Activated CD4-positive, alpha-beta T cell treated with anti-CD3 and anti-CD28 coated beads, Interleukin-2, amount 10 ng/mL, durations not matched to agents 7 days and 5 days (primary cell): ENCODE measurements at places on chromosomes 1 and 21. TPM values are rescaled to one million over a fixed set of nuclear protein-coding genes. Genes with fewer than 3 reads are reported as not detected.

DNA sequence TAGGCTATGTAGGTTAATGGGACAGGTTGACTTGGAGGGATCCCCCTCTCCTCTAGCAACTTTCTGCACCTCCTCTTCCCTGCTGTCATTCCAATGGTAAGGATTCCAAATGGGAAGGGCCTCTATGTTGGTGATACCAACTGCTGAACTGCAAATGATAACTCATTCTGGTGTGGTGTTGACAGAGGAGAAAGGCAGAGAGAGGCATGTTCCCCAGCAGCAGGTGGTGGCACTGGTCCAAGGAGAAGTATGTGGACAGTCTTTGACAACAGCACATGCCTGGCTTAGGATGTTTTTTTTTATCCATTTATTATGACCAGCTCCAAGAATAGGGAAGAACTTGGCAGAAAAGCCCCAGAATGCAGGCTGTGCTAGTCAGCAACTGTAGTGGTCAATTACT is 19.6 kb upstream of the SPAG17 start:
- no peak for DNase-seq

GRCh38 chr21:38729754-38730379 is 75.9 kb upstream of the ETS2 start:
- DNase-seq: no peak

- DNase-seq: no peak
Measured at GRCh38 chr1:5793516-5793915, 198.7 kb downstream of the NPHP4 start.

- no peak for DNase-seq
Measured at GRCh38 chr1:168400139-168400538, 119.5 kb downstream of the TBX19 start.

GRCh38 chr1:59900640-59901039 is 25.9 kb downstream of the CYP2J2 start:
- DNase-seq: no peak

Gene PEX11B
- total RNA-seq: 36.9 TPM
